Hypothalamus (tissue), 51 donors: ENCODE measurements at places on chromosomes 2 and 18.

- no peak for DNase-seq
These were observed 999 bp upstream of the IL36B start for GRCh38 chr2:113053666-113054065.

DNA sequence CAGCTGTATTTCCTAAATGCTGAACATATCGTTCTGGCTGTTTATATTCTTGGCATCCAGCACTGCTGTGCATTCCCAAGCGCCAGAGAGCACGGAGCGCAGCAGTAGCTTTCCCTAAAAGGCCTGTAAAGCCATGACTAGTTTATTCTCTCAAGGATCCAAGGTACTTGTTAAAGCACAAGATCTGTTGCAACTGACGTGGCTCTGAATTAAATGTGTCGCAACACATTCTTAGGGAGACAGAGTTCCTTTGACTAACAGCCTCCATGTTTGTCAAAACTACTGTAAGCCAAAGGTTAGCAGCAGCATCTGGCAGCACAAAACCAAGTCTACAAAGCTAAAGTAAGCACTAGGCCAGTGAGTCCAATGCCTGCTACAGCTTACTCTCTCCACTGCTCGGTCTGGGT lies 188.6 kb upstream of the FN1 start:
- no peak for DNase-seq

DNA sequence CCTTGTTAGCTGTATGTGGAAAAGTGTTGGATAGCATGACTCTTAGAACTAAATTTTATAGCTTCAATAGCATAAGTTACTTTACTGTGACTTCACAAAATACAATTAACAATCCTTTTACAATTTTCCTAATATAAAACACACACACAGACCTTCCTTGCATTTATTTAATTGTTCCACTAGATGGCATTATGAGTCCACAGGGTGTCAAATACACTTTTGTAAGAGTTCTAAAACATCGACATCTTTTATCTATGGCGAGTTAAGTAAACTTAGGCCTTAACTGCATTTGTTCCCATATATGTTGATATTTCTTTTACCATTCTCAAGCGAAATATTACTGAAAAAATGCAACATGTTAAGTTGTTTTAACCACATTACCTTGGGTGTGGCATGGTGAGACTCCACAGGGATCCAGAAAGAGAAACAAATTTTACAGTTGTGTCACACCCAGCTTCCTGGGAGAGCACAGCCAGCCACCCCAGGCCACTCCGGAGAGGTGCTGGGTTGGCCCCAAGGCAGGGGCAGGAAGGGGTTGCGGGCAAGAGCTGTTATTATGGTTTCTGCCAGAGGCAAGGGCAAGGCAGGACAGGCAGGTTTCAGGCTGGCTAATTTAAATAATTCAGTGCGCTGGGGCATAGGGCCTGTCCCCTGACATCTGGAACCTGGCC lies 312.4 kb upstream of the MC4R start:
- no peak for DNase-seq

DNA sequence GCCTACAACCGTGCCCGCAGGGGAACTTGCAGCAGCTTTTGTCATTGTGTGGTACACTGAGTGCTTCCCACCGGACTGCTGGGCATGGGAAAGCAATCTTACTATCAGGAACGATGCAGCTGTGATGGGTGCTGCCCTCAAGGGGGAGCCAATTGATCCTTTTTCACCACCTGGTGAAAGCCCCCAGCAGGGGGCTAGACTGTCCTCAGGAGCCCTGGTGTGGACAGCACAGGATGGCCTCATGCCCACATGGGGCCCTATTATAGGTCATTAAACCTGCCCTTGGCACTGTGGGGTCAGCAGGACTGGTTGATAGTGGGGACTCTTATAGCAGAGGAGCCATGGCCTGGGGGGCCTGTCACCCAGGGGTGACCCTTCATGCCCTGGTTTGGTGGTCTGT lies 172.2 kb downstream of the GLI2 start:
- DNase-seq, result no peak

- no peak for DNase-seq
These were observed 67.2 kb downstream of the LCLAT1 start for GRCh38 chr2:30514134-30514847.

DNA sequence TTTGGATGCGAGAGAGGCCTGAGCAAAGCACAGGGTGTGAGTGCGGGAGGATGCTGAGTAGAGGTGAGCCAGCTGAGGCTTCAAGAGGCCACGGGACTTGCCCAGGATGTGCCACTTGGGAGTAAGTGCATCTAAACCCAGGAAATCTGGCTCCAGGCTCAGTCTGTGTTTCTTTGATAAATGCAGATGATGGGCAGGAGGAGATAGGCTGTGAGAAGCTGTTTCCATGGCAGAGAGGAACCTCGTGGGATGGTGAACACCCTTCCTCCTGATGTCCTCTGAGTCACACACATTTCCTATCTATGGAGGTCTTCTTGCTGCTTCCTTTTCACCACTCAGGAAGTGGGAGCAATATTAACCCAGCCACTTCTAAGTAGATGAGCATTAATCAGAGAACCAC lies 38.4 kb upstream of the CELF4 start:
- DNase-seq, result no peak

- DNase-seq, result no peak
These were observed 9.6 kb upstream of the DPYSL5 start for GRCh38 chr2:26838121-26838906.

DNA sequence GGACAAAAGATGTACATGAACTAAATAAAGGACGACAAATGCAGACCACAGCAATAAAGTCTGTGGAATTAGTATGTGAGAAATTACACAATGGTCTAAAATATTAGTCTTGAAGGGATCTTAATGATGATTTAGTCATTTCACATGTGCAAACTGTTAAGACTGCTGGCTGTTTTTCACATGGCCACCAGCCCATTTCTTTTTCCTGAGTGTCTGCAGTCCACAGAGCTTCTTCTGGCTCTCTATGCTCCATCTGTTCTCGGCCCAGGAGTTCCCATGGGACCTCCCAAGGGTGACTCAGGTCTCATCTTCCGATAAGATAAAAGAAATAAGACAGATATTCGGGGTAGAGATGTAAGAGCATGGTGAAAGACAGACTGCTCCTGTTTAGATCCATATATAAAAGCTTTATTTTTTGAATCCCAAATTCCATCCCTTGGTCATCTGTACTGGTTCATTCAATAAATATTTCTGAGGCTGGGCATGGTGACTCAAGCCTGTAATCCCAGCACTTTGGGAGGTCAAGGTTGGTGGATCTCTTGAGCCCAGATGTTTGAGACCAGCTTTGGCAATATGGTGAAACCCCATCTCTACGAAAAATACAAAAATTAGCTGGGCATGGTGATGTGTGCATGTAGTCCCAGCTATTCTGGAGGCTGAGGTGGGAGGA lies 20.1 kb downstream of the IL1RL1 start:
- DNase-seq, result no peak

- no peak for DNase-seq
These were observed 238.2 kb downstream of the TSN start for GRCh38 chr2:121993682-121994081.

DNA sequence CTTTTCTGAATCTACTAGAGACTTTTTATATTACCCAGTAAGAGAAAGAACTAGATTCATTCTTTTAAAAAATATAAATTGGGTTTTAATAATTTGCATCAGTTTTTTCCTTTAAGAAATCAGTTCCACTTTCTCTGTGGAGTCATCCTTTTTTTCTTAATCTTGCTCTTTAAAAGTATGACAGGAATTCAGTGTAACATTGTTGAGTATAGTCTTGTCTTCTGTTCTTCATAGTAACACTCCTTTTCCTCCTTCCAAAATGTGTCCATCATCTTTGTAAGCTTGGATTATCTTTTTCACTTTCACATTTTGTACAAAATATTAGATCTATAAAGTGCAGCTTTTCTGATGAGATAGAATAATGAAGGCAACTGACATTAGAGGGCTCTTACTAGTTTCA lies 135.4 kb downstream of the HAUS1 start:
- DNase-seq, result no peak

DNA sequence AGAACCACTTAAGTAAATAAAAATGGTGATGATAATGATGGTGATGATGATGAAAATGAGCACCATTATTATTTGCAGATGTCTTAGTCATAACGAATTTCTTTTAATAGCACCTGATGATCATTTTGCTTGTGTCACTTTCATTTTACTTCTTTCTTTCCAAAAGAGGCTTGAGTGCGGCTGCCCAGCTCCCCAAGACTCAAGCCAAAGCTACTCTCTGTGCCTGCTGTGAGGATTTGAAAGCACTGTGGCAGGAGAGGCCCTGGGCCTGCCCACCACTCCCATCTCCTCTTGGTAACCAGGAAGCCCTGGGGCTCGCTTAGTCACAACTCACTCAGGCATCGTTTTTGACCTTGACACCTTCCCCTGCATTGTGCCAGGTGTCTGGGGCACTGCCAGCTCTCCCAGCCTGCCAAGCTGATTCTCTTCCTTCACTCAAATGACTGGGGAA lies 41.2 kb downstream of the RPL37A start:
- no peak for DNase-seq

DNA sequence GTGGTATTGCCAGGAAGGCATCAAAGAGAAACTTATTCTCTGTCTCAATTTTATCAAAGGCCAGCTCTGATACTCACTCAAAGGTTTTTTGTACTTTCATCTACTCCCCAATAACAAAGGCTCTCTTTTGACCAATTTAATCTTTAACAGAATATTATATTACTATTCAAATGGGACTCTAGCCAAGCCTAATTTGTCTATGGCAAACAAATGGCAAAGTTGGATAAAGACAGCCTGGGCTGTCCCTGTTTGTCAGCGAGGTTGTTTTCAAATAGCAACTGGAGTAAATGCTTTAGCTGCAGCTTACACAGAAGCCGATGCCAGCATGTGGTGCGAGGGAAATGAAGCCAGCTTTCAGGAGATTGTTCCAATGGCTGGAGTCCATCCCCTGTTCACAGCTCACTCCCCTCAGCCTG lies 80.1 kb upstream of the CTNNA2 start:
- DNase-seq, result peak; percentile 32

GRCh38 chr2:212644195-212644837 lies 105.7 kb upstream of the ERBB4 start:
- no peak for DNase-seq

DNA sequence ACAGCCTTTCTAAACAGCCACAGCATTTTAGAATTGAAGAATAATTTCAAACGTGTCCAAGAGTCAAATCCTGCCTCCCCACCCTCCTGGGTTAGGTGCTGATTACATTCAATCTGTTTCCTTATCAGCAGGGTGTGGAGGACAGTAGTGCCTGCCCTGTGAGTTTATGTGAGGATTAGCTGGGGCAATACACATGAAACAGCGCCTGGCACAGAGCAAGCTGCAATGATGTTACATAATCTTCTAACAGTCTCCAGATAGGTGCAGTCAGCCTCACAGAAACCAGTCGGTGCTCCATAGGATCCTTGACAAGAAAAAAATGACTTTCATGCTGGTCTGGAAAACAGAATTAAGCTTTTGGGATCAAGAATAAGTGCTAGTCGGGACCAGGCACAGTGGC lies 91.7 kb upstream of the ITGA6 start:
- no peak for DNase-seq

- DNase-seq, result no peak
These were observed 436.6 kb downstream of the LRP1B start for GRCh38 chr2:141694180-141694579.

- DNase-seq, result no peak
These were observed 670.3 kb downstream of the NR4A2 start for GRCh38 chr2:155662224-155662623.
